WERI-Rb-1 (cell line): ENCODE measurements at places on chromosomes 12 and 14.

DNA sequence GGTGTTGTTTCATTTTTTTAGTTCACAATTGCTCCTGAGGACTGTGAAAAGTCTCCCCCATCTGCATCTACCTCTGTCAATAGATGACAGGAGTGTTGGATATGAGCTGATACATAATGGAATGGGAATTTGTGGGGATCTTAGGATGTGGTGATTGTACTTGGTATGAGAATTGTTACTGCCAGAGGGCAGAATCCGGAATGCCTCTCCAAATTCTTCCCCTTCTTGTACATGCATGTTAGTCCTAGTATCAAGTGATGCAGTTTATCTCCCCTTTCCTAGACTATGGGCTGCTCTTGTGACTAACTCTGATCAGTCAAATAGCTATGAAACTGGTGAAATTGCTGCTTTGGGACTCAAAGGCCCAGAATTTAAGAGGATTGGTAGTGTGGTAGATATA is 24.8 kb upstream of the NOVA1 start:
- no peak for DNase-seq

DNA sequence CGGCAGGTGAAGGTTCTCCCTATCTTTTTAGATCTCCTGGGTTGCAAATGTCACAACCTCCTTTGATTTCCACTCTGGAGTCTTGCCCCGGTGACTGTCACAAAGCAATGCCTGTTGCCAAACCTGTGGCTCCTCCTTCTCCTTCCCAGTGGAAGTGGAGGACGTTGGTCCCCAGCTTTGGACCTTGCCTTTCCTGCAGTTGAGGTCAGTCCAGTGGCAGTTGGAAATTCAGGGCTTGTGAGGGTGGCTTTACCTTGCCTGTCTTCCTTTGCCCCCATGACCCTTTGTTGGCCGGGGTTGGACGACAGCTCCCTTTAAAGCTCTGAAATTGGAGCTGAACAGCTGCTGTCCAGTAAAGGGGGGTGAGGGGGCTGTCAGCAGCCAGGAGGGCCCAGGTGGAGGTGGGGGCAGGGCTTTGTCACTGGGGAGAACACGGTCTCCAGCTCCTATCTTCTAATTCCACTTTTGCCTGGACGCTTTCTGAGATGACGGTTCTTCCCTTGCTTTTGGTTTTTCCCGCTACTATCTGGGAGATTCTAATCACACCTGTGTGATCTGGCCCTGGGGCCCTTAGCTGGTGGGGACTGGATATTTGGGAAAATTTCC is 4.1 kb downstream of the TEAD4 start:
- peak; percentile 89 for DNase-seq

GRCh38 chr12:108915632-108916133 is 35.8 kb downstream of the DAO start:
- DNase-seq = no peak

DNA sequence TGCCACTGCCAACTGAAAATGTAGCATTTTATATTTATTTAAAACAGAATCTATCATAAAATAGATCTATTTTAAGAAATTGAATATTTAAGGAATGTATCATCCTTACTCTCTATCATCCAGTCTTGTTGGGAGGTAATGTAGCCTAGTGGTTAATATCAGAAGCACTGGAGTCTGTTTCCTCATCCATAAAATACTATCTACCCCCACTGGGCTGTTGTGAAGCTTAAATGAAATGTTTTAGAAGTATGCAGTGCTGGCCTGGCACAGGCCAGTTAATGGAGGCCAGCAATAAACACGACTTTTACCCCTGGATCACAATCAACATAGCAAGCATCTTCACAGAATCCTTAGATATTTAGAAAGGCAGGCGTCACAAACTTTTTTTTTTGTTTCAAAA is 188.0 kb downstream of the CAND1 start:
- no peak for DNase-seq

- no peak for DNase-seq
Measured at GRCh38 chr12:10409392-10409791, at the start of gene KLRC4. TSS of gene KLRC4 (minus strand) at chr12:10409757. CDS start at chr12:10409575, 182 bp downstream.

DNA sequence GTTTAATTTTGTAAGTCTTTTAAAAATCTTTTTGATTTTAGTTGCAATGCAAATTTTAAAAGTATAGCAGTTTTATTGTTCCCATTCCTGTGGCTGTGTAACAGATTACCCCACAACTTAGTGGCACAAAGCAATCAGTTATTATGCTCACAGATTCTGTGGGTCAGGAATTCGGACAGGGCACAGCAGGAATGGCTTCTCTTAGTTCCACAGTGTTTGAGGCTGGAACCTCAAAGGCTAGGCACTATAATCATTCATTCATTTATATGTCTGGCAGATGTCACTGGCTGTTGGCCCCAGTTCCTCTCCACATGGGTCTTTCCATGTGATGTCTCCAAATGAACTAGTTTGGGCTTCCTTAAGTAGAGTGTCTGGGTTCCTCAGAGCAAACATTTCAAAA is 193.3 kb downstream of the RAD51B start:
- DNase-seq = no peak

GRCh38 chr12:132190012-132190755 is 45.9 kb downstream of the NOC4L start:
- DNase-seq = peak; percentile 40

DNA sequence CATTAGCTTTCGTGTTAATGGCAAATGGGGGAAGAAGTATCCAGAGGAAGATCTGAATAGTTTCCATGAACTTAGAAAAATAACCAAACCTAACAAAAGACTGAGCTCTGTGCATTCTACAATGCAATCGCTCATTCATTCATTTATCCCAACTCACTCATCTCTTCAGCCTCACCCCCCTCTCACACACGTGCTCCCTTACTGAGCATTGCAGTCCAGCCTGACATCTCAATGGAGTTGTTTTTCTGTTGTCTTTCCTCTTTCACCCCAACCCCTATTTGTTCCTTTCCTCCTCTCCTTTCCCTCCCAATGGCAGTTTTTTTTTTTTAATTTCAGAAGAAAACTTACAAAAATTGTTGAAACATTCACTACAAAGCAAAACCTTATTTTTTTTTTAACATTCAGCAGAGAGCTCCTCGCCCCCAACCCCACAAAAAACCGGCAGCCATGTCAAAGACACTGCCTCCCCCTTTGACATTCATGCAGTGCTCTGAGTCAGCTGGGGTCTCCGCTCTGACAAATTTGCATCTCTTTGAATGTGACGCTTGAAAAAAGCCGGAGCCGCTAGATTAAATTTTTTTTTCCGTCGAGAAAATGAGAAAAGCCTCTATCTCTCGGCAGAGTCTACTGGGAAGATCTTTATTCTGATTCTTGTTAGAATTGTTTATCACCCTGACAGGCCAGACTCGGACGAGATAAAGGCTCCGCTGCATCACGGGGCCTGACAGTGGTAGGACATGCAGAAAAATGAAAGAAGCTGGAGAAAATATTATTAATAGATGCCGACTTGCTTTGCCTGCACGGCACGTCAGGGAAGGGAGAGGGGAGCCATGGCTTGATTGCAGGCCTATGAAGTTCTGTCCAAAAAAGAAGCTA is 775.6 kb downstream of the VRK1 start:
- DNase-seq = no peak

DNA sequence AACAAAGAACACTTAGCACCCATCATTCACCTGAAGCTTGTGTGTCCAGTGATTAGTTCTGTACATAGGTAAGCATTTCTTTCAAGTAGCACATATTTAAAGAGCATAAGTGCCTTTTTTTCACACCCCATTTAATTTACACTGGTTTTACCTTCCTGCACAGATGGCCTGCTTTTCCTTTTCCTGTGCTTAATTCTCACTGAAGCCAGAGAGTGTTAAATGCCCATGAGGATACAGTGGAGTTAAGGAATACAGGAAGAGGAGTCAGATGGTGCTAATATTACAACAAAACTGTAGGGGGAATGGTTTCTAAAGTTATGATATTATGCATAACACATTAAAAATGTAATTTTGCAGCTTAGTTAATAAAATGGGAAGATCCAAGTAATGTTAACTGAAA is 31.0 kb upstream of the SLC38A1 start:
- no peak for DNase-seq

GRCh38 chr12:48972213-48972951 is 847 bp upstream of the WNT10B start:
- no peak for DNase-seq

GRCh38 chr12:29782285-29782870 is 1.4 kb downstream of the TMTC1 start:
- DNase-seq = no peak

DNA sequence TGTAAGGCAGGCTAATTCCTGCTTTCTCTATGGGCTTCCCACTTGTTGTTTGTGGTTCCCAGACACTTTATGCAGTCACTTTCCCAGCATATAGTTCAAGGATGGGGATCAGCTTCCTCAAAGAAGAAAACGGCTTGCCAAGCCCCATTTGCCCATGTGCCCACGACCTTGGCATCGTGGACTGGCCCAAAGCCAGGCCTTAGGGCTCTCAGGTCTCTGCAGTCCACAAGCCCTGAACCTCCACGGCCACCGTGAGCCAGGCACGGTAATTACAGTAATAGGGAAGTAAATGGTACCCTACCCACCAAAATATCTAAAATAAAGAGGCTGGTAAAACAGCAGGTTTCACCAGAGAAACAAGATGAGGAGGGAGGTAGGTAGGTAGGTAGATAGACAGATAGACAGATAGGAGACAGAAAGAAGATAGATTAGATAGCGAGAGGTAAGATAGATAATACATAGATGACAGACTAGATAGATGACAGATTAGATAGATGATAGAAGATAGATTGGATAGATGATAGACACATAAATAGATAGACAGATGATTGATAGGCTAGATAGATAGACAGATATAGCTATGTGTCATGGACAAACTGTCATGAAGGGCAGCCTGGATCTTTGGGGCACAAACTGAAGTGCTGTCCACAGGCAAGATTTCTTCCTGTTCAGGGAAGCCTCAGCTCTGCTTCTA is 163.1 kb downstream of the SLC15A4 start:
- no peak for DNase-seq

GRCh38 chr12:70854138-70854537 is 66.4 kb downstream of the PTPRR start:
- no peak for DNase-seq

GRCh38 chr12:113689047-113689610 is 217.5 kb upstream of the LHX5 start:
- DNase-seq = no peak

DNA sequence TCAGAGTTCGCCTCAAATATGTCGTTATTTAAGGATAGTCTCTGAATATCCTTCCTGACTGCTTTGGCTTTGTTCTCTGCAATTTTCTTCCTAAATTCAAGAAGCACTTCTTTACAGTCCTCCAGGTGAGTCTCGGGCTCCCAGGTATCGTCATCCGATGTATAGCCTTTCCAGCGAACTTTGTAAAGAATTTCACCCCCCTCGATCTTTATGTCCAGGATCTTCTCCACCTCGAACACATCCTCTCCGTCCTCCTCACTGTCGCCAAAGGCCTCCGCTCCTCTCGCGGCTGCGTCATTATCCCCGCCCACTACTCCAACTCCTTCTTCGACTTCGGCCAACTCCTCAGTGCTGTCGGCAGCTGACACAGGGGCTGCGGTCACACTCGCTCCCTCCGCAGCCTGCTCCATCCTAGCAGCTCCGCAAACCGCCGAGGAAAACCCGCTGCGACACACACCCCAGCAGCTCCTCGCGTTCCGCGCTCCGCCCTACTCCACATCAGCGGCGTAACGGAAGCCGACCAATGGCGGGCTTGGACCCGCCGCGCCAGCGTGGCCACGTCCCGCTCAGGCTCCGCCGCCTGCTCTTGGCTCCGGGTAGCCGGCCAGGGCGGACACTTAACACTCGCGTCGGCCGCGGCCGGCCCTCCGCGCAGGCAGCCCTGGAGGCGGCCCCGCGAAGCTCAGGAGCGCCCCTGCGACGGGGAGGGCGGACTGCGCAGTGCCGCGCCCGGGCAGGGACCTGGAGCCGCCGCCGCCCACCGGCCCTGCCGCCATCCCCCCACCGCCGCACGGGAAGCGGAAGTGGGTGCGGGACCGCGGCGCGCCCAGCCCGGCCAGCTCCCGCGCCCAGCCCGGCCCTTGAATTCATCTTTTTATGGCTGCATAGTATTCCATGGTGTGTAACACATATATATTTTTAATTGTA is 4.1 kb downstream of the CD163L1 start:
- DNase-seq = no peak

DNA sequence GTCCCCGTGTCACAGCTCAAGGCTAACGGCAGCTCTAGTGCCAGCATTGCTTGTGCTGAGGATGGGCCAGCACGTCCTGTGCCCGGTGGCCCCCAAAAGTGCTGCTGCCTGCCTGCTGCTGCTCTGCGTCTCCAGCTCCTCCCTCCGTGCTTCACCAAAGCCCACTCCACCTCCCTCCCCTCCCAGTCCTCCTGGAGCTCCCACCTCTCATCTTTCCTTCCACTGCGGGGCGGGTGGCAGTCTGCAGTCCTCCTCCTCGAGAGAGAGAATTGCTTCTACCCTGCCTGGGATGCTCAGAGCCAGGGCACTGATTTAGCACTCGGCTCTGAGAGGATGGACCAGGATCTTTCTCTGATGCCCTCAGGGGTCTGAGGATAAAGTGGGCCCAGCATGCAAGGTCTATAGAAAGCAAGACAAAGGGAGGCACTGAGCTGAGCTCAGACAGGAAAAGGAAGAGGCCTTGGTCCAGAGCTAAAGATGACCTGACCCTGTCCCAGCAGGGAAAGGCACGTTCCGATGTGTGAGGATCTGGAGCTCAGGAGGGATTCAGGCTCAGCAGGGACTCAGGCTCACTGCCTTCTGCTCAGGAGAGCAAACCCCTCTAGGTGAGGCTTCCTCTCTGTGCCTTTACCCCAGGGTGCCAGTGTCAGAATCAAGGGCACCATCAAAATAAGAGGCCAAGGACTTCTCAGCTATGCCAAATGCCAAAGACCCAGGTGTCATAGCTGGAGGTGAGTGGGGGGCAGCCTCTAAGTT is 113.1 kb upstream of the FKBP4 start:
- DNase-seq = no peak

- no peak for DNase-seq
Measured at GRCh38 chr14:61628016-61628725, 67.1 kb upstream of the HIF1A start.

DNA sequence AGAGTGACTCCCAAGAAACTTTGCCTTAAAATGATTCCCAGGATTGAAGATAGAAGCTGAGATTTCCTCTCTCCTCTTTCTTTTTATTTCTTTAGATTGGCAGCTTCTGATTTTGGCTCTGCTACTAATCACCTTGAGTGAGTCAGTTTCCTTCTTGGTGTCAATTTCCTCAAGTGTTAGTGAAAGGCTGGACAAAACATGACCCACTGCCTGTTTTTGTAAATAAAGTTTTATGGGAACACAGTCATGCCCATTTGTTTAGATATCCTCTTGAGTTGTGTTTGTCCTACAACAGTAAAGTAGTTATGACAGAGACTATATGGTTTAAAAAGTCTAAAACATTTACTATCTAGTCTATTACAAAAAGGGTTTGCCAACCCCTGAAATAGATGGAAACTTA is 227.2 kb upstream of the TBX3 start:
- no peak for DNase-seq

GRCh38 chr14:94174604-94175010 is 485 bp downstream of the PPP4R4 start:
- no peak for DNase-seq

- no peak for DNase-seq
Measured at GRCh38 chr14:75458305-75458704, 30.5 kb downstream of the JDP2 start.

DNA sequence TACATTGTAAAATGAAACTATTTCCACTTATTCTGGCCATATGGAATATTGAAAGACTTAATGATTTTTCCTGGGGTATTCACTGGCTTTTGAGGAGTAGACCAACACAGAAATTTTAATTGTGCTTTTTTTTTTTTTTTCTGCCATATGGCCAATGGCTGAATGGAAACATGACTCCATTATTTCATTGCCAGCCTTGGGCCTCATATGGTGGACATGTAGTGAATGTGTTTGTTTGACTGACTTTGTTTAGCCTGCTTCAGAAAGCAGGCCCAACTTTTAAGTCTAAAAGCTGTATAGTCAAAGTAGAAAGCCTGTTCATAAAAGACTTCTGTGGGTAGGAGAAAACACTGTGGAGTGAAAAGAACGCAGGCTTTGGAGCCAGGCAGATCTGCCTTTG is 2.4 kb downstream of the GNG2 start:
- DNase-seq = no peak
